ENCODE measurements at places on chromosomes 16 and 17. TPM values are rescaled to one million over a fixed set of nuclear protein-coding genes. Genes with fewer than 3 reads are reported as not detected.

LRRC36 gene
- not detected for total RNA-seq

C16orf96 gene
- 0.19 TPM for total RNA-seq

EZH1 gene
- 16.9 TPM for total RNA-seq

C17orf100 gene
- 3.1 TPM for total RNA-seq

CAPNS2 gene
- not detected for total RNA-seq

IKZF3 gene
- 2.8 TPM for total RNA-seq

GRIN2C gene
- total RNA-seq, result 4.8 TPM

PLXDC1 gene
- 0.14 TPM for total RNA-seq

TPPP3 gene
- total RNA-seq, result 0.39 TPM

WFIKKN2 gene
- not detected for total RNA-seq

CCDC200 gene
- not detected for total RNA-seq

All from Caco-2 (cell line).